ENCODE measurements at places on chromosomes 5 and 9.

GRCh38 chr9:134445000-134445399, 118.7 kb downstream of the RXRA start:
- no peak for DNase-seq

DNA sequence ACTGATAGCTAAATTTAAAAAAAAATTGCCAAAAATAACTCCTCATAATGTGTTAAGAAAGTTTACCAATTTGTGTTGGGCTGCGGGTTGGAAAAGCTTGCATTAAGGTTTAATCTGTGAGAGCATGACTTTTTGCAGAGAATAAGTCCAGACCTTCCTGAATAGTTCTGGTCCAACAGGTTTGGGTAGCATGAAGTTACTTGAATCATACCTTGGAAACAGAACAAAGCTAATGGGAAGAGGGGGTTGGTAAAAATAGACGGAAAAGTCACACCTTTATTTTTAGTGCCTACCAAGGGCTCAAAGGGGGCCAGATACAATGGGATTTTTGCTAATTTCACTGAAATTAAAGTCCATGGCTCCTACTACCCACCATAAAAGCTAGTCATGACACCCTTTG, 17.1 kb upstream of the MATR3 start:
- DNase-seq: no peak

- DNase-seq: no peak
Observed at GRCh38 chr9:33823801-33824200, 6.8 kb downstream of the UBE2R2 start.

- no peak for DNase-seq
Observed at GRCh38 chr5:174329738-174330137, 284.2 kb downstream of the NSG2 start.

GRCh38 chr9:100277166-100277979, 75.4 kb downstream of the TEX10 start:
- DNase-seq: no peak

DNA sequence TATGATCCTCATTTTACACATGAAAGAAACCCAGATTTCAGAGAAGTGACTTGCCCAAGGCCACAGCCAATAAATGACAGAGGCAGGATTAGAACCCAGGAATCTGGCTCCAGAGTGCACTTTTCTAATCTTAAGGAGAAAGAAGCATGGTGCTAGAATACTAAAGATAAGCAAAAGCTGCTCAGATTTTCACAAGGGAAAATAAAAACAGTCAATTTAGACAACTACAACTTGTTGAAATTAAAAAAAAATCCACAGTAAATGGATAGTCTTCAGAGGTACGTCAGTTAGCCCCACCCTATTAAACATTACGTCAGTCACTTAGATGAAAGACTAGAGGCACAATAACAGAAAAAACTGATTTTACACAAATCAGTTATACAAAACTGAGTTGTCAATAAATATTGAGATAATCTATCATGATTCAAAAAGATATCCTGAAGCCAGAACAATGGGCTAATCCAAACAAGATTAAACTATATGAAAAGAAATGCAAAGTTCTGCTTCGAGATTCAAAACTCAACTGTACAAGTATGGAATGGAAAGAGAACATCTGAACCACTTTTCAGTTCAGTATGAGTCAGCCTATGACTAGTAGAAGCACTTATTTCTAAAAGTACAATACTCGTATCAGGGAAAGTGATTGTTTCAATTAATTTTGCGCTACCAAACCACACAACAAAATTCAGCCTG, 9.3 kb downstream of the TMEM245 start:
- DNase-seq: no peak

GRCh38 chr5:118042076-118042475, 946.3 kb downstream of the DTWD2 start:
- DNase-seq: no peak

DNA sequence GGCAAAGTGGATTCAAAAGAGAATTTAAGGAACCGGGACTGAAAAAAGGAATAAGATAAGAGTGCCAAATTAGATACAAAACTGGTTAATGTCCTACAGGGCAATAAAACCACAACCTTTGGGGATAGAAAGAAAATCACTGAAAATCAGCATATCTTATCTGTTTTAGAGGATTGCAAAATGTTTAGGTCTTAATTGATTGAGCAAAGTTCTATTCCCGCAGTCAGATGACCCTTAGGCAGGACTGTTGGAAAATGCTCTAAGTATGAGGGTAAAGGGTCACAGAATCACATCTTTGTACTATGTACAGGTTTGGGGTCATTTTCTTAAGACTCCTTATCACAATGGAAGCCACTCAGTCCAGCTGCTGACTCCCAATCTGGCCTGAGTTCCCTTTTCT, 129.0 kb downstream of the GABBR2 start:
- DNase-seq: no peak

DNA sequence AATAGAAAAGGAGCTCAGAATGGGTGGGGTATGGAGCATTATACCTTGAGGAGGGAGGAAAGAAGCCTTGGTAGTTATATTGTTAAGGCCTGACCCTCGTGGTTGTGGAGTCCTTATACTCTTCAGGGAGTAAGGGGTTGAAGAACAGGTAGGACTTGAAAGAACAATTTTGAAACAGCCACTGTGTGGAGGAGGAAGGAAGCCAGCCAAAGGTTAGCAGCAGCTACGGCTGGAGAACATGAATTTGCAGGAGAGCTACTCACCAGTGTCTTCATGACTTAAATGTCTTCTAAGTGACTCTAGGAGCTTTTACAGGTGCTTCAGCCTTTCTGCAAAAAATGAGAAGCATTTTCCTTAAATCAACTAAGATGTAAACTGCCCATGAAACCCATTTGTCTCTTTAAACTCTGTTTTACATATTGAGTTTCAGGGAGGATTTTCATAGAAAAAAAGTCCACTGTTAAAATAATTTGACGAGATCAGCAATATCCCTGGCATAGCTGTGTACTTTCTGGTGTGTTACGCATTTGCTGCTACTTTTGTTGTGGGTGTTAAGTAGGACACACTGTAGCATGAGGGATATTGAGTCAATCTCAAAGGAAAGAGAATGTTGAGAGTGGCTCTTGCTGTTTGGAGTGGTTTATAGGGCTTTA, 110.6 kb upstream of the ELL2 start:
- DNase-seq: no peak

DNA sequence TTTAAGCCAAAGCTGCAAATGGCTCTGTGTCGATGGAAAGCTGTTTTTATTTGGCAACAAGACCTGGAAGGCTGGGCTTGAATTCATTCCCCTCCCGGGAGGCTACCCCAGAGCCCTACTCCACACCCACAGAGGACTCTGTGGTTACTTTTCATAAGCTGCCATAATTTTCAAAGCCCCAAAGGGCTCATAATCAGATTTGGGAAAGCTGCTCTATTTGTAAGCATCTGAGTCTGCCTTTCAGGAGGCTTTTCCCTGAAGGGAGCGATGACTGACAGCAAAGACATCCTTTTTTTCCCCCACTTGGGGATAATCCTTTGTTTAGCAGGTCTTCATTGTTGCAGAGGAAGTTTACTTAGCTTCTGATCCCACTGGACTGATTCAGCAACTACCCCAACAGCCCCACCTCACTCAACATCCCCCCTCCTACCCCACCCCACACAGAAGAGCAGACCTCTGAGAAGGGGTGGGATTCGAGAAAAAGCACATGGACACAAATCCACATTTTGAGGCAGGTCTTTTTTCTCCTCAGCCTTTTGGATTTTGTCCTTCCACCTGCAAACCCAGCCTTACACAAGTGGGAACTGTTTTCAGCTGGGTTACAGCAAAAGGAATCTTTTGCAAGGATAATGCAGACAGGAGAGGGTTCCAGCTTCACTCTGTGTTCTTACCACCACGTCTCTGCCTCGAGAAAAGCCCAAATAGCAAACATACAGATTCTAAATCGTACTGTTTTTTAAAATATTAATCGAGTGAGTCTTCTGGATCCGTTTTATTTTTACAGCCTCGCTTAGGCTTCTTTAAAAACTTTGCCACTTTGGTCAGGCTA, 244.4 kb upstream of the TUT7 start:
- DNase-seq: no peak

GRCh38 chr9:104269996-104270963, 176.2 kb downstream of the SMC2 start:
- no peak for DNase-seq

GRCh38 chr9:103658156-103658555, 436.0 kb upstream of the SMC2 start:
- no peak for DNase-seq

DNA sequence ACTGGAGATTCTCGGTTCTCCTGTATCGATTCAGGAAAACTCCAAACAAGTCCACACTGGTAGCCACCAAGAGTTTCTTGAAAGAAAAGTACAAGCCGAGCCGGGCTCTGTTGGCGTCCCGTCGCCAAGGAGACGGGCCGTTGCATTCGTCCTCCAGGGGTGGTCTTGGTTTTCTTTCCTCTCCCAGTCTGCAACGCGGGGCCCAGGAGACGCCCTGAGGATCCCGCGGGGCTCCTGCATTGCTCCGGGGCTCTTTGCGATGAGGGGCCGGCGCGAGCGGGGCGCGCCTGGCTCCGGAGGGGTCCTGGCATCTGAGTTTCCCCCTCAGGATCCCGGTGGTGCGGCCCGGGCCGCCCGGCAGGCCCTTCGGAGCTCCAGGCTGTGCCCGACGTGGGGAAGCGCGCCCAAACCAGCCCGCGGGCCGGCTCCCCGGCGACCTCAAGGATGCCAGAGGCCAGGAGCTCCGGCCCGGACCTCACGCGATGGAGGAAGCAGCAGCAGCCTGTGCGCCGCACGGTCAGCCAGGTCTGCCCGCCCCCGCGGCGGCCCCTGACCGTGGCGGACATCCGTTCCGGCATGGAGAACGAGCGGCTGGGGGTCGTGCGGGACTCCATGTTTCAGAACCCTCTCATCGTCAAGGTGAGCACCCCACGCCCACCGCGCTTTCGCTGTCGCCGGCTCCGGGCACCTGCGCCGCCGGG, at the start of gene CFAP77:
CFAP77 (plus strand) TSS at position 384 of the 701 bp plus-strand sequence; CDS start at position 445, 61 bp downstream.
- peak; percentile 32 for DNase-seq

DNA sequence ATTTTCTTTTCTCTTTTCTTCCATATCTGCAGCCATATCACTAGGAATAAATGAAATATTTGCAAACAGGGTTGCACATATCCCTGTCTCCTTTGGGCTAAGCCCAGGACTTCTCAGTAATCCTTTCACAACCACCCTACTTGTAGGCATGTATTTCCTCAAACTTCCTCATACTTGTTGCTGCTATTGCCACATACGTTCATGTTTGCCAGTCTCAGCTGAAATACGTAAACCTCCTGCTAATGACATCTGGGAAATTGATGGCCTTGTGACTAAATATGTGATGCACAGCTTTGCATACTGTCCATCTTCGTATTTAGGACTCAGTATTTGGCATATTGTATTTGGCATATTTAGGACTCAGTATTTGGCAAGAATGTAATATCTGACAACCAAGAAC, 224.6 kb downstream of the PLK2 start:
- DNase-seq: no peak

DNA sequence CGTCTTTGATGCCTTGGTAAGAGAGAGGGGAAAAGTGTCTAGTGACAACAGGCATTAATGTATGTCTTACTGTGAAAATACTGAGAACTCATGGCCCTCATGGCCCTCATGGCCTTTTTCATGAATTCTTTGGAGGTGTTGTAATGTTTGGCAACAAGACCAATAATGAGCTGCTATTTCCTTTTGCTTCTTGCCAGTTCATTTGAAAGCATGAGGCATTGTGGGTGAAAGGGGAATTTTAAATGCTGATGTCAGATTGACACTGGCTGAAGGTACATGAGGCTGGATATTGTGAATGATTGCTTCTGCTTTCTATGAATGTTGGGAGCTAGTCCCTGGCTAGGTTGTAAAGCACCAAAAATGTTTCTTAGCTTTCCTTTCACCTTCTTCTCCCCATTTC, 79.2 kb downstream of the DOCK2 start:
- no peak for DNase-seq

GRCh38 chr5:72412283-72413055, 92.3 kb downstream of the PTCD2 start:
- no peak for DNase-seq

DNA sequence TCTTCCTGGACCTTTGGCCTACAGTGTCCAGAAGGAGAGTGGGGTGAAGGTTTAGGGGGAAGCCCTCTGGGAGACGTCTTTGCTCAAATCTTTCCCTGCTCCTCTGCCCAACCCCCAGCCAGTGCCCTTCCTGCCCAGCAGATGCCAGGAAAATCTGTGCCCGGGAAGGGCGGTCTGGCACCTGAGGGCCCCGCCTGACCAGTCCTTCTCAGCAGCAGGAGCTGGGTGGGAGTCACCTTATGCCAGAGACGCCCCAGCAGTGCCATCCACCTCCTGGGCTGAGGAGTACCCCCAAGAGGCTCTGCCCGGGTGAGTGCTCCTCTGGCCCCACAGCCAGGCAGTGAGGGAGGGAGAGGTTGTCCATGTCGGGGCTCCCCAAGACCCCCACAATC, 14.9 kb upstream of the CERCAM start:
- no peak for DNase-seq

GRCh38 chr5:74389531-74390305, 250.8 kb downstream of the ENC1 start:
- DNase-seq: no peak

GRCh38 chr5:137055271-137055872, 443.8 kb downstream of the SPOCK1 start:
- no peak for DNase-seq

DNA sequence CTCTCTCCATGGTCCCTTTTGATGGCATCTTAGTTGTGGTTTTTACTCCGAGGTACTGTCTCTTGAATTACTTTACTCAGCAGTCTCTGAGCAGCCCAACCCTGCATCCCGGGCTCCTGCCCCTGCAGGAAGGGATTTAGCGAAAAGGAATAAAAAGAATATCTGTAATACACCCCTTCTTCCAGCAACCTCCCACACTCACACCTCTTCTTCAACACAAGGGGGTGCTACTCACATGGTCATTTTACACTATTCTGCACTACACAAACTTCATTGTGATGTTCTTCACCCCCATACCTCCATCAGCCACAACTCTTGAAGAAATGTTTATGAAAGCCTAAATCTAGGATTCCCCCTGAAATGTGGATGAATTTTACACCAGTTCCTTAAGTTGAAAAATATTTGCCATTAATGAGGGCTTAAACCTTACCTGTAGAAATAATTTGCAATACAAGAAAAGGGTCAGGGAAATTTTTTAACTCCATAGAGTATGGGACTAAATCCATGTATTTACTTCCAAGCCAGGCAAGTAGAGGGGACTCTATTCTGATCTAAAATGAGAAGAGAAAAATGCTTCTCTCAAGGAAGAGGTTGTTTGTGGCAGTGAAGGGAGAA, 26.0 kb downstream of the TPD52L3 start:
- peak; percentile 6 for DNase-seq

DNA sequence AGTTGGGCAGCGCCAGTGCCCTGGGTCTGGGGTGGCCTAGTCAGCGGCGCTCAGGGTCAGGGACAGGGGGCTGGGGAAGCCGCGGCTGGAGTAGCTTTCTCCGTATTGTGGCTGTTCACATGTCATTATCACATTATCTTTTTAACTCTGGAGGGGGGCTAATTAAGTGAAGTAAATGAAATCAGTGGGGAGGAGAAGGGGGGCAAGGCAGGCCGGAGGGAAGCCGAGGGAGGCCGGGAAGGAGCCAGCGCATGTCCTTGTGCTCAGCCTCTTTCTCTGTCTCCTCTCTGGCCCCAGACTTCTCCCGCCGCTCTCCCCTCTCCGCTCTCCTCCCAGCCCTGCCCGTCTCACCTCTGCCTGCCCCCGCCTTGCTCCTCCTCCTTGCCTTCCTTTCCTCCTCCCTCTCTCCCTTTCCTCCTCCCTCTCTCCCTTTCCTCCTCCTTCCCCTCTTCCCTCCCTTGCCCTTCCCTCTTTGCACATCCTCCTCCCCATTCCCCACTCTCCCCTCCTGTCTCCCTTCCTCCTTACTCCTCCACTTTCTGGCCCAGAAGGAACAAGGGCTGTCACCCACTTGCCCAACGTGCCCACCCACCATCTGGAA, 38.7 kb downstream of the ASS1 start:
- DNase-seq: no peak
